EL (cell line): ENCODE measurements at places on chromosomes 11 and 22.

- no peak for DNase-seq
Measured at GRCh38 chr11:87602776-87603175, 565.0 kb downstream of the TMEM135 start.

GRCh38 chr11:19679952-19680828, 32.4 kb upstream of the NAV2 start:
- peak; percentile 99 for DNase-seq

DNA sequence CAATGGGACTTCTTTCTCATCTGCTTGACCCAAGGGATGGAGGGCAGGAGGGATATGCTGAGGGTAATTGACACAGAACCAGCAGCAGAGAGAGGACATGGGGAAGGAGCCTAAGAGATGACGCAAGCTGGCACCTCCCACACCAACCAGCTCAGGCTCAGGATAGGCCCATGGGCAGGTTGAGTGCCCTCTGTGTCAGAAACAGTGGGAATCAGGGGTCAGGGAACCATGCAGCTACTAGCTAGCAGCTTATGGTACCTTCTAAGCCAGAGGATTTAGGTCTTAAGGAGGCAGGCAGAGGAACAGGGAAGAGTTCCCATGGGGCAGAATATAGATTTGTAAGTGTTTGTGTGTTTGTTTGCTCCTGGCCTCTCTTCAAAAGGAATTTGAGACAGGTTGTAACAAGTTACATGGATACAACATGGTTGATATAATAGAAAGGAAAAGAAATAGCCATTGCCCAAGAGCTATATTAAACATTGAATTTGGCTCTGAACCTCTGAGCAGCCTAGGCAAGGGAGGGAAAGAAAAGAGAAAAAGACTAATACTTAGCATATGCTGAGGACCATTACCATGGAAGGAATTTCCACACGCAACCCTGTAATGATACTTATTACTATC, 39.9 kb upstream of the NAV2 start:
- no peak for DNase-seq

DNA sequence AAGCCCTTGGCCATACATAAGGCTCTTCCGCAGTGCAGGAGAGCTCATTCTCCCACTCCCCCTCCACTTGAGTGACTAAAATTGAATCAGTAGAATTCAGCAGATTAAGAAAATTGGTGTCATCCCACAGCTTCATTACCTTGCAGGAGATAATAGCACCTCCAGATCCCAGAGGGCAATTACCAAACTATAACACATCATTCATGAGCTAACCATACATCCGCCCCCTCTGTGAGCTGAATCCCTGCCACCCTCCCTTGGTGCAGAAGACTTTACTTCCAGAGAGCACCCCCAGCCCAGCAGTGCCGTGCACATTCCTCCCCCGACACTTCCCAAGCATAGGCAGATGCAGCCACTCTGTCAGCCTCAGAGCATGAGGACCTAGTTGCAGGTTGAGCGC, 496.5 kb upstream of the B3GAT1 start:
- no peak for DNase-seq

DNA sequence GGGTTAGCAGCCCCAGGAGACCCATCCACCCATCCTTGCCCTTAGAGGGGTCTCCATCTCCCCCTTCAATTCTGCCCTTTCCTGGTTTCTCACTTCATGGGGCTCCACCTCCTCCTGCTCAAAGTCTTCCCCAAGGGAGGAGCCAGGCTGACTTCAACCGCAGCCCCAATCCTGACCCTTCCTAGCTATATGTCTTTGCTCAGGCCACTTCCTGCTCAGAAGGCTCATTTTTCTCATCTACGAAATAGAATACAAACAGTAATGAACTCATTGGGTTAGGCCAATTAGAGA, 24.5 kb downstream of the POU2AF1 start:
- no peak for DNase-seq

DNA sequence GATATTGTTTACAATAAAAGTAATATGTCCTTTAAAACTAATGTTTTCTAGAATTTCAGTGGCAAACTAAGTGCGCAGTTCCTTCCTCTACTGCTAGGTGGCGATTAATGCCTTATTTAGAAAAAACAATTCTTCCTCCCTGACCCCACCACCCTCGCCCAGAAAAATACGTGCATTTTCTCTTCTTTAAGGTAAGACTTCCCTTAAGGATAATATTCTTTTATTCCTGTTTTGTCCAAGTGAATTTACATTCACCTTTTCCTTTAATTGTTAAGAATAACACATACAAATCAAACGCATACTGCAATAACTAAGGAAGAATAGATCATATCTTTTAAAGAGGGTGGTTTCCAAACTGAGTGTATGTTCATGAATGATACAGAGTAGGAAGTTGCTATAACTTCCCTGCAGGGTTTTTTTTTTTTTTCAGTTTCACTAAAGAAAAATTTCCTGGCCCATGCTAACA, 17.0 kb upstream of the PSMA1 start:
- DNase-seq = peak; percentile 17

- no peak for DNase-seq
Measured at GRCh38 chr11:35288309-35288708, 131.0 kb downstream of the SLC1A2 start.

GRCh38 chr11:118521892-118522311, 5.4 kb upstream of the TTC36 start:
- no peak for DNase-seq

DNA sequence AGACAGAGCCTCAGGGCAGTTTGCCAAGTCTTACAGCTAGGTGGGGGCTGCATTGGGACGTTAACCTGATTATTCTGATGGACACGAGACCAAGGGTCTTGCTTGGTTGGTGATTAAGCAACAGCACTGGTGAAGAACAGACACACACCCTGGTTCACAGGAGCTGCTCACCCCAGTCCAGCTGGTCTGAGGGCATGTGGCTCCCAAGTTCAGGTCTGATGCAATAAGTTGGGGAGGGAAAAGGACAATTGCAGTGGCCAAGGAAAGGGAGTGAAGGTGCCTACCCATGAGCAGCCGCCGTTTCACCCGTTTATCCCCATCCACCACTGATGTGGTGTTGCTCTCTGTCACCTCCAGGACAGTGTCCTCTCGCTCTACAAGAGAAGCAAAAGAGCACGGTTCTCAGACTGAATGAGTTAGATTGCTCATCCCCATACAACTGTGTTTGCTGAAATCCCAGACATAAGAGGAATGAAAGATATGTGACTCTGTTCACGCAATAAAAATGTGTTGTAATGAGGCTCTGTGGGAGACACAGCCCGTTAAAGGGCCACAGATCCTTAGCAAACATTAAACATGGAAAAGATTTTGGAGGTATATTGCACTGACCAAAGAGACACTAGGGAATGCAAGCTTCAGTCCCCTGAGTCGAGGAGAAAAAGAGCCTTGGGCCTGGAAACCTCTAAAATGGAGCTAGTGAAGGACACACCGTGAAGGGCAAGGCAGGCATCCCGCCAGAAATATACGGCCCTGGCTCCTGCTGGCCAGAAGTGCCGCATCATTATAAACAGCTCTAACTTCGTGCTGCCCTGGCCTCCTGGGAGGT, 25.6 kb downstream of the SCUBE2 start:
- no peak for DNase-seq

DNA sequence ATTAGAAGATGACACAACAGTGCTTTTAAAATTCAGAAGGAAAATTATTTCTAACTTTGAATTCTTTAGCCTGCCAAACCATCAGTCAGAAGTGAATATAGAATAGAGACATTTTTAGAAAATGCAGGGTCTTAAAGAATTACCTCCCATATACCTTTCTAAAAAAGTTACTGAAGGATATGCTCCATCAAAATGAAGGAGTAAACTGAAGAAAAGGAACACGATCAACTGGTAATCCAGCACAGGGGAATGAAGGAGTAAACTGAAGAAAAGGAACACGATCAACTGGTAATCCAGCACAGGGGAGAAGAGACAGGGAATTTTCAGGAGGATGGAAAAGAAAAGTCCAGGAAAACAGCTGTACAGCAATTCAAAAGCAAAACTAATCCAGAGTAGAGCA, 75.4 kb upstream of the LDLRAD3 start:
- no peak for DNase-seq

DNA sequence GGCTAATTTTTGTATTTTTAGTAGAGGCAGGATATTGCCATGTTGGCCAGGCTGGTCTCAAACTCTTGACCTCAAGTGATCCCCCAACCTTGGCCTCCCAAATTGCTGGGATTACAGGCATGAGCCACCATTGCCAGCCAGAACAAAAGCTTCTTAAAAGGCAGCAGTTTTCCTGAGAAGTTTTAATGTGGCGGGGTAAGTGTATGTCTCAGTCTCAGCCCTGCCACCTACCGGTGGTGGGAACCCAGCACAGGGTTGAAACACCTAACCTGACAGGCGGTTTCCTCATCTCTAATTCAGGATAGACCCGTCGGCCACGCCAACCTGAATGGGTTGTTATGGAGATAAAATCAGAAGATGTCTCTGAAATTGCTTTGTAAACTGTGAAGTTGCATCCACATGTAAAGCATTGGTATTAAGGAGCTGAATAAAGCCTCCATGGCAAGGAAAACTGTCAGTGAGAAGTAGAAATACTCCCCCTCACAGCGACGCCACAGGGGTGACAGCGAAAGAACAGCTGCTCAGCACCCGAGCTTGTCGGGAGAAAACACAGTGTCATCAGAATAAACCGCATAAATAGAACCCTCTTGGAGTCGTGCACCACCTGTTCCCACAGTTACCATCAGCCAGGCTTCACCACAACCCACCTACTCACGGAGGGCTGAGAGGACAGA, 165.9 kb upstream of the NCAM1 start:
- DNase-seq = peak; percentile 33

DNA sequence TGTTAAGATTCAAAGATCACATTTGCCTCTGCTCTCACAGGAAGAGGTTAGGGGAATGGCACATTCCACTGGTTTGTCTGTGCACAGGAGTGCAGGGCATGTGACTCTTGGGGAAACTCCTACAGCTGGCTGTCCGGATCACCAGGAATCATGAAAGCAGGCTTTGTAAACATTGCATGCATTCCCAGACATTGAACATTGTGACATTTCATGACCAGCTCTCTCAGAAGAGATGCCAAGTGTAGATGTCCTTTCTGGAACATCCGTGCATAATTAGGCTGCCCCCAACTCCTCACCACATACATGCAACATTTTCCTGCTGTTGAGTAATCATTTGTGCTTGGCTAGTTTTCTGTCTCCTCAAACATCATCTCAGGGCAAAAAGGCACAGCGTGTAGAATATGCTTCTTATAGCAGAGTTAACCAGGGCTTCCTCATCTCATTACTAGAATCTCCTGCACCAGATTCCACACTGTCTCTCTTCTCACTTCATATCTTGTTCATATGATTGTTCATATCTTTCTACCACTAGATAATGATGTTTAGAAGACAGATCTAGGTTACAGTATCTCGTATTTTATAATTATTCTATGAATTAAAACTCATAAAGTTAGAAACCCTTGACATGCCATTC, 694.7 kb downstream of the NTM start:
- peak; percentile 98 for DNase-seq

DNA sequence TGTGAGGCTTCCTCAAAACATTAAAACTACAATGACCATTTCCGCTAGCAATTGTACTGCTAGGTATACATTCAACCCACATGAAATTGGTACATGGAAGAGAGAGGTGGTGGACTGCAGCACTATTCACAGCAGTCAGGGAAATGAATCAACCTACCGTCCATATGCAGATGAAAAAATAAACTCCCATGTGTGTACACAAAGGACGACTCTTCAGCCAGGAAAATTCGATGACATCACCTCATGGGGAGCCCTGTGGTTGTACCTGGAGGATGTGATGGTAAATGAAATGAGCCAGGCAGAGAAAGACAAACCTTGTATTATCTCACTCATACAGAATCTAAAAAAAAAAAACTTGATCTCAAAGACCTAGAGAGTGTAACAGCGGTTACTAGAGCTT, 23.3 kb downstream of the RFPL3 start:
- no peak for DNase-seq

- DNase-seq = peak; percentile 28
Measured at GRCh38 chr22:22576244-22576988, 17.4 kb upstream of the PRAME start.

GRCh38 chr22:20779014-20779817, 5.3 kb downstream of the SERPIND1 start:
- DNase-seq = no peak

GRCh38 chr11:31355131-31355530, 14.4 kb downstream of the DCDC1 start:
- DNase-seq = no peak

DNA sequence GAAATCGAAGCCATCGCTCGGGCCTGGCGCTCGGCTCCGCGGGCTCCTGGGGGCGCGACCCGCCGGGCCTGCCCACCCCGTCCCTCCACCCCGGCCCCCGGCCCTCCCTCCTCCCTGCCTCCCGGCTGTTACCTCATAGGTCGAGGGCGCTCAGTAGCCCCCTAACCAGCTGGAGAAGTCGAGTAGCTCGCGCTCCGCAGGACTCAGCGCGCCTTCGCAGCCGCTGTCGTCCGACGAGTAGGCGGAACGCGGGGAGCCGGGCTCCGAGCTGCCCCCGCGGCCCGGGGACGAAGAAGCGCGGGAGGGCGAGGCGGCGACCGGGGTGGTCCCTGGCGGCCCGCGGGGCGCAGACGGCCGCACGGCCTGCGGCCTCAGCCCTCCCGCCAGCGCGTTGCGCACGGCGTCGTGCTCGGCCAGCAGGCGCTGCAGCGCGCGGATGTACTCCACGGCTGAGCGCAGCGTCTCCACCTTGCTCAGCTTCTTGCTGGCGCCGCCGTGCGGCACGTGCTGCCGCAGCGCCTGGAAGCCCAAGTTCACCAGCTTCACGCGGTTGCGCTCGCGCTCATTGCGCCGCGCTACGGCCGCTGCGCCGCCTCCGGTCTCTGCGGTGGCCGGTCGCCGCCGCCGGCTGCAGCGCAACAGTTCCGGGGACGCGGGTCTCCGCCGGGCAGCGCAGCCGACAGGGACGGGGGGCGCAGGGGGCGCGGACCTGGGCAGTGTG, 627 bp downstream of the ASCL2 start:
- peak; percentile 26 for DNase-seq

DNA sequence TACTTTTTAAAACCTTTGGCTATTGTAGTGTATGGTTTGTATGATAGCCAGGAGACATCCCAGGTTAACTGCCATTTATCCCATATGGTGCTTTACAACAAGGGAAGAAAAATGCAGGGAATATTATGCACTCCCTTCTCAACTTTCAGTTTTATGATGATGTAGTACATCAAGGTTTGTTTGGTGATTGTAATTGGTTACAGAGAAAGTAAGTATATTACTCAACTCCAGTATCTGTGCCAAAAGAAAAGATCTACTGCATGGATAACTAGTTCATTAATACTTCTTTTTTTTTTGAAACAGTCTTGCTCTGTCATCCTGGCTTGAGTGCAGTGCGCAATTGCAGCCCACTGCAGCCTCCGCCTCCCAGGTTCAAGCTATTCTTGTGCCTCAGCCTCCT, 65.3 kb downstream of the BCL2L13 start:
- no peak for DNase-seq

DNA sequence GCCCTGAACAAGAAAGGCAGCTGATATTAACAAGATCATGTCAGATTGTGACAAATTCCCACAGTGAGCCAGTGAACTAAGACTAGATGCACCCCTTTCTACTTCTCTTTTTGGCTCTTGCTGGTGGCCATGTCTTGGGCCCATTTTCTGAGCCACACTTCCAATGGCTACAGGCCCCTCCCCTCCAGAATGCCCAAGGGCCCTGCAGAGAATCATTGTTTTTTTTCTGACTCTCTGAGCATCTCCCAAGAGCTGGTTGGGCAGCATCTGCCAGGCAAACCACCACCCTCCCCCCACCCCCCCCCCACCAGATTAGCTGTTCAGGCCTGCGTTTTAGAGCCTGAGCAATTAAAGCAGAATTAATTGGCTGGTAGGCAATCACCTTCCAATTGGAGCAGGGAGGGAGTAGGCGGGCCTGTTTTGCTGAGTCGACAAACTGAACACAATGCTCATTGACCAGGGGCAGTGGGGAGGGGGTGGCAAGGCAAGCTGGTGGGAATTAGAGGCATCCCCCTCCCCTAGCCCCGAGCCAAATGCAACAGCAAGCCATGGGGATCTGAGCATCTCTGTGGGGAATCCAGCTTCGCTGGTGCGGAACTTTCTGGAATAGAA, 541.4 kb downstream of the MN1 start:
- DNase-seq = no peak
